Natural killer cell (primary cell): ENCODE measurements at places on chromosomes 1 and 21.

DNA sequence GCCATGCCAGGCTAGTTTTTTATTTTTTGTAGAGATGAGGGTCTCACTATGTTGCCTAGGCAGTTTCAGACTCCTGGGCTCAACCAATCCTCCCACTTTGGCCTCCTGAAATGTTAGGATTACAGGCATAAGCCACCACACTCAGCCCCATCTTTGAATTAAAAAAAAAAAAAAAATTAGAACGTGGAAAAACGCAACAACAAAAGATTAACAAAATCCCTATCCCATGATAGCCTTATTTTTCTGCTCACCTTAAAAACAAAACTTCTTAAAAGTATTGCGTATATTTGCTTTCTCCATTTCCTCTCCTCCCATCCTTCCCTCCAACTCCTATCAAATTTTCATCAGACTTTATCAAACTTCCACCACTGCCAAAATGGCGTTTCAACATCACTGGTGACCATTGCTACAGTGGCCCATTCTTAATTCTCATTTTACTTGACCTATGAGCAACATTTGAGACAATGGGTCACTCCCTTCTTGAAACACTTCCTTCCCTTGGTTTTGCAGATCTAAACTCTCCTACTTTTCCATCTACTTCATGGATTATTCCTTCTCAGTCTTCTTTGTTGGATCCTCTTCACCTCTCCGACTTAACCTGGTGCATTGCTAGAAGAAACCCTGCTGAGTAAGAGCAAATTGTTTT, 579 bp upstream of the ZNF684 start:
- DNase-seq, result no peak

- peak; percentile 24 for DNase-seq
Observed at GRCh38 chr1:93591676-93592550, 89.7 kb downstream of the BCAR3 start.

GRCh38 chr1:66160719-66161118, 368.0 kb downstream of the PDE4B start:
- DNase-seq, result no peak

GRCh38 chr1:228474507-228474906, 12.7 kb upstream of the RNF187 start:
- no peak for DNase-seq

- DNase-seq, result no peak
Observed at GRCh38 chr1:185786524-185786923, 52.3 kb downstream of the HMCN1 start.

GRCh38 chr21:41765420-41765821, 1.4 kb downstream of the RIPK4 start:
- no peak for DNase-seq

- DNase-seq, result no peak
Observed at GRCh38 chr1:119772298-119772697, 3.6 kb upstream of the HMGCS2 start.

- DNase-seq, result no peak
Observed at GRCh38 chr1:110336300-110337039, 2.7 kb upstream of the RBM15 start.

GRCh38 chr1:15574741-15575140, 10.1 kb downstream of the AGMAT start:
- no peak for DNase-seq

GRCh38 chr1:27605796-27606707, 2.1 kb upstream of the AHDC1 start:
- DNase-seq, result peak; percentile 82

GRCh38 chr1:150484431-150484830, 2.8 kb upstream of the TARS2 start:
- DNase-seq, result no peak

GRCh38 chr1:218247339-218247738, 37.8 kb upstream of the RRP15 start:
- no peak for DNase-seq

DNA sequence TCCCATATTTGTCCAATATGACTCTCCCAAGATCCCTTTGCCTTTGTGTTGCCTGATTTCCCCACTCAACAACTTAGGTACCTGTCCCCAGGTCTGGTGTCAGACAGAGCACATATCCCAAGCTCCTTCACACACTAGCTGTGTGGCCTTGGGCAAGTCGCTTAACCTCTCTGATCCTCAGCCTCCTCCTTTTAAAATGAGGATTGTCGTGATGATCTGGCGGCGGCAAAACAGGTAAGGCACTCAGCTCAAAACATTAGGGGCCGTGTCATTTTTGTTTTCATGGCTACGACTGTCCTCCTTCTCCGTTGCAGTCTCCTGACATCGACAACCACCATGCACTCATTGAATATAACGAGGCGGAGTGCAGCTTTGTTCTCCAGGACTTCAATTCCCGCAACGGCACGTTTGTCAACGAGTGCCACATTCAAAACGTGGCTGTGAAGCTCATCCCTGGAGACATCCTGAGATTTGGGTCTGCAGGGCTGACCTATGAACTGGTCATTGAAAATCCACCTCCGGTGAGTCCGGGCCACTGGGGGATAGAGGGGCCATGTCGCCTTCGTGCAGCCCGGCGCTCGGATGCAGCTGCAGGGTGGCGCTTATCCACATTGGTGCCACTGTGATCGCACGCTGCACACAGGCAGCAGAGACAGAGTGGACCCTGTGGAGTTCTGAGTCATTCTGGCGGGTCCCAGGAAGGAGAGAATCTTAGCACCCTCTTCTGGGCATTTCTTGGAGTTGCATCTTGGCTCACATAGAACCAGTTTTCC, 25.2 kb downstream of the FHAD1 start:
- DNase-seq, result no peak

- DNase-seq, result no peak
Observed at GRCh38 chr21:15026370-15026769, 38.4 kb downstream of the NRIP1 start.

GRCh38 chr1:241411776-241412338, 54.9 kb upstream of the RGS7 start:
- no peak for DNase-seq

DNA sequence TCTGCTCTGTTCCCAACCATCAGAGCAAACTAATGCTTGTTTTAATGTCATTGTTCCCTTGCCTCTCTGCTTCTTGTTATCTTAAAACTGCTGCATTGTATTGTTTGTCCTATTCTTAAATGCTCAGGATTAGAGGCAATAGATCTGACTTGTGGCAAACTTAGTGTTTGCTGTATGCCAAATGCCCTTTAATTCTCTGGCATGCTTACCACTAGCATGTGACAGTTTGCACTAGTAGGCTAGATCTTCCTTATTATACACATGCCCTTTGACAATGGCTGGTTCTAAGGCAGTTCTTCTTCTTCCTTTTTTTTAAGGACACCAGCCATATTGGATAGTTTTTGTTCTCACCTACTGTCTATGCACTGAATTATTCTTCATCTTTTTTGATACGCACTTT, 30.1 kb downstream of the PALMD start:
- DNase-seq, result no peak
